ENCODE measurements at places on chromosomes 16 and 17.

- no peak for DNase-seq
Observed at GRCh38 chr17:2191227-2191626, 112.4 kb downstream of the SMG6 start.

GRCh38 chr17:50312308-50312707, 33.6 kb upstream of the XYLT2 start:
- no peak for DNase-seq

DNA sequence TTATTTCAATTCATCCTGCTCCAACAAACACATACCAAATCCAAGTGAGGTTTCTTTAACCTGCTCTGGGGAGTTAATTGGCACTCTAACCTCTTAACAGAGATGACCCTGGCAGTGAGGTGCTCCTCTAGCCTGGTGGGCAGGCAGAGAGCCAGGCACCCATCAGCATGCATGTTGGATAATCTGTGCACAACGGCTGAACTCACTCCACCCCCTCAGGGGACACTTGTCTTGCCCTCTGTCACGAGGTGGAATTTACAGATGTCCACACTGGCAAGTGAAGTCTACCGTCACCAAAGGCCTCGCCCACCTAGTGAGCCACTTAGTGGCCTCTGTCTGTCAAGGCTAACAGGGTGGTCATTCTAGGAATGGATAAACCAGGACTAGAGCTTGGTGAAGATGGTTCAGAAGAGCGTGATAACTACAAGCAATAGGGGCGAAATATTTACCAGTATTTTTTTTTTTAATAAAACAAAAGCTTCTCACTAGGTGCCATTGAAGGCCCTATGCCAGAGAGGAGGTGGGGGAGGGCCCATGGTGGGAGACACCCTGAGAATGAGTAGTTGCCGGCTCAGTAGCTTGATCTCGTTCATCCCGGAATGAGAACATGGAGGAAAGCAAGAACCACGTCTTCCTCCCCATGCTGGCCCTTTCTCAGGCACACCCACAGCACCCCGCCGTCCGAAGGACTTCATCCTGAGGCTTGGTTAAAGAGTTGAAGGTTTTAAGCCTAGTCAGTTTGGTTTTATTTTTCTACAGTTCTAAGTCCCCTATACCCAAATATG, 25.2 kb downstream of the PLD6 start:
- DNase-seq: no peak

DNA sequence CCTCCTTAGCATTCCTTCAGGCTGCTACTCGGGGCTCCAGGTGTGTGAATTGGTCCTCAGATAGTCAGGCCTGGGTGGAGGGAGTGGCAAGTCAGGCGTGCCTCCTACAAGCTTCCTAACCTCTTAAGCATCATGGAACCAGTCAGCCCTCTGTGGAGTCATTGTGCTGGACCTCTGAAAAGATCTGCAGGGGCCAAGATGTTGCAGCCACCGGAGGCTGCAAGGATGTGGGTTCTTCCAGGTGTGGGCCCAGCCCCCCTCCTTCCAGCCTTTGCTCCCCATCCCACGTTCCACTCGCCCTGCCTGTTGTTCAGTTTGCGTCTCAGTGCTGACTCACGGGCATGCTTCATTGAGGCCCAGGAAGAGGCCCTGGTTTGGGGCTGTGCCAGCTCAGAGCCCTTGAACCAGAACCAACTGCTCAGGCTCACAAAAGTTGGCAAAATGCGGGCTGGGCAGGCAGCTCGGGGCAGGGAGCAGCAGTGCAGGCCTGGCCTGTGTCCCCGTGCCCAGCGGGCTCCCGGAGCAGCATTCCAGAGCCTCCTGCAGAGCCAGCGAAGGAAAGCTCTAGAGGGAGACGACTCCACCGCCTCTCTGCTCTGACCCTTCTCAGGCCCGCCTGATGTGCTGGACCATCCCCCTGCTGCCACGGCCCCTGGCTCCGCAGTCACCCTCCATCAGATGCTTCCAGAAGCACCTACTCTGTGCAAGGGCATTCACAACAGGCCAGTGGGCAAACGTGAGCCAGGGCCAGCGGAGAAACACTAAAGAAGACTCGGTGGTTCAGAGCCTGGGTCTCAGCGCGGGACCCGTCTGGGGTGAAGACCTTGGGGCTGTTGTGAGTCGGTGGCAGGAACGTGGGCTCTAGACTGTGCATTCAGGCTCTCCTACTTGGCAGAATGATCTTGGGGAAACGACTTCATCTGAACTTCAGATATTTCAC, 7.5 kb downstream of the LDHD start:
- DNase-seq: peak; percentile 95

- DNase-seq: no peak
Observed at GRCh38 chr17:17771498-17772201, 65.1 kb downstream of the SREBF1 start.

DNA sequence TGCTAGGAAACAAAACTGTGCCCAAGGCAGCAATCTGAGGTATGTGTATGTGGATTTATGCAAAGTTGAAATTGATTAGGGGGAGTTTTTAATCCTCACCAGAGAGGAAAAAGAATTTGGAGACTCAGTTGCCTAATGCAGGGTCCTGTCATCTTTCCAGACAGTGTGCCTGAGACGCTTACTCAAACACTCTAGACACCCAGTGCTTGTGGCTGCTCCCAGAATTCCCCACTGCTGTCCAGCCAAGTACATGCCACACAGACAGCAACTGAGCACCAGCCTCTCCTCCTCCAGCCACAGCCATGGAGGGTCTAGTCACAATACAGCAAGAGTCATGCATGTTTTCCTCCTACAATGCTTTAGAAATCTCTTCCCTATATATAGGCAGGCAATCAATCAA, 118.1 kb downstream of the HIC1 start:
- DNase-seq: no peak

GRCh38 chr16:27816561-27816960, 247.0 kb downstream of the GSG1L start:
- DNase-seq: no peak

DNA sequence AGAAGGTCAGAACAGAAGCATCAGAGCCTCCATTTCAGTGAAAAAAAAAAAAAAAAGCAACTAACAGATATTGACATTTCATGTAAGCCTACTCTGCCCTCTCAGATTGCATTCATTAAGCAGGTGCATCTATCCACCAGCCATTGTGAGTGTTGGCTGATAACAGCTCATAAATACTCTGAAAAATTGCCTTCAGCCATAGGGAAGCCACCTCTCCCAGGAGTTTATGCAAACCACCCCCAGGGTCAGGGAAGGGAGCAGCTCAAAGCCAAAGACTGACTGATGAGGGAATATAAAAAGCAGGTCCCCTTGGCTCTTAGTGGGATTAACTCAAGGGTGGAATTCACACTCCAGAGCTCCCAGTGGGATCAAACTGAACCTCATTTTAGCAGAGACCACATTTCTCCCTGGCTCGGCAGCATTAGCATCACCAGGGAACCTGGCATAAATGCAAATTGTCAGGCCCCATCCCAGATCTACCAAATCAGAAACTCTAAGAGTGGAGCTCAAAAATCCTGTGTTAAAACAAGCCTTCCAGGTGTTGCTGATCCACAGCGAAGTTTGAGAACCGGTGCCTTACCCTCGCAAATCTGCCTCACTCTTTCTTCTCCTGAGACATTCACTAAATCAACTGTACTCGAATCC, 14.2 kb downstream of the APOH start:
- DNase-seq: no peak

DNA sequence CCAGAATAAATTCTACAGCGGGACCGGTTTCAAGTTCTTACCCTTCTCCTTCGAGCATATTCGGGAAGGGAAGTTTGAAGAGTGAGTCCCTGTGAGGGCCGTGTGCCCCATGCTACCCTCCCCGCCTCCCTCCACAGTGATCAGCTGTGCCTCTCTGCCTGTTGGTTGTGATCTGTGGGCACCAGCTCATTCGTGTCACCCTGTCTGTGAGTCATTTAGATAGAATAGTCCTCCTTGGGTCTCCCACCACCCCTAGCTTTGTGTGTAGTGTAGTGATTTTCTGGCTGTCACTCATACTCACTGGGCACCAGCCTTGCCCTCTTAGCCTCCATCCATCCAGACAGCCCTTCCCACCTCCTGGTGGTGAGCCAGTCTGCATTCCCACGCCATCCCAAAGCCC, 15.0 kb upstream of the NAGLU start:
- DNase-seq: no peak

- DNase-seq: peak; percentile 61
Observed at GRCh38 chr16:49050607-49051006, 231.0 kb downstream of the CBLN1 start.

DNA sequence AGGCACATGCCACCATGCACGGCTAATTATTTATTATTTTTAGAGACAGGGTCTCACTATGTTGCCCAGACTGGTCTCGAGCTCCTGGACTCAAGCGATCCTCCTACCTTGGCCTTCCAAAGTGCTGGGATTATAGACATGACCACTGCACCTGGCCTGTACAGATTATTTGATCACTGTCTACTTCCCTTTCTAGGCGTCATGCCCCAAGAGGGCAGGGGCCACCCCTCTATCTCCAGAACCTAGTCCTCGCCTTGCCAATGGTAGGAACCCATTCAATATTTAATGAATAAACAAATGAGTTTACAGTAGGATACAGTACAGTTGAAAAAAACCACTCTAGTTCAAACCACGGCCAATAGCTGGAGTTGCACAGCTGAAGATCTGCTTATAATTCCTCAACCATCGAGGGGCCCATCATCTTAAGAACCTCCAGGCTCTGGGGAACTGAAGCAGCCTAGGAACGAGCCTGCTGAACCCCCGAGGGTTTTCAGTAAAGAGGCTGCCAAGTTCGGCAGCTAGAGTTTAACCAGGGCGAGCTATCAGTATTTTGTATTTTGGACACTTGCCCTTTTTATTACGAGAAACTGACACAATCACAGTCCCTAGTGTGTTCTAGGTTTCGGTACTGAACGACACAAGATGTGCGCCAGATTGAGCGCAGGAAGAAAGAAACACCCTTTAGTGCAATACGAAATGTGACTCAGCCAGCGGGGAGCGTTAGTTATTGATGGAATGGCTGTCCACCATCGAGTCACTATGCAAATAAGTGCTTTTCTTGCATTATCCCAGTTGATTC, 14.6 kb downstream of the ADCY9 start:
- no peak for DNase-seq

- DNase-seq: no peak
Observed at GRCh38 chr17:81102869-81103268, 62.4 kb upstream of the PVALEF start.

- no peak for DNase-seq
Observed at GRCh38 chr16:74020095-74020670, 276.4 kb upstream of the PSMD7 start.

DNA sequence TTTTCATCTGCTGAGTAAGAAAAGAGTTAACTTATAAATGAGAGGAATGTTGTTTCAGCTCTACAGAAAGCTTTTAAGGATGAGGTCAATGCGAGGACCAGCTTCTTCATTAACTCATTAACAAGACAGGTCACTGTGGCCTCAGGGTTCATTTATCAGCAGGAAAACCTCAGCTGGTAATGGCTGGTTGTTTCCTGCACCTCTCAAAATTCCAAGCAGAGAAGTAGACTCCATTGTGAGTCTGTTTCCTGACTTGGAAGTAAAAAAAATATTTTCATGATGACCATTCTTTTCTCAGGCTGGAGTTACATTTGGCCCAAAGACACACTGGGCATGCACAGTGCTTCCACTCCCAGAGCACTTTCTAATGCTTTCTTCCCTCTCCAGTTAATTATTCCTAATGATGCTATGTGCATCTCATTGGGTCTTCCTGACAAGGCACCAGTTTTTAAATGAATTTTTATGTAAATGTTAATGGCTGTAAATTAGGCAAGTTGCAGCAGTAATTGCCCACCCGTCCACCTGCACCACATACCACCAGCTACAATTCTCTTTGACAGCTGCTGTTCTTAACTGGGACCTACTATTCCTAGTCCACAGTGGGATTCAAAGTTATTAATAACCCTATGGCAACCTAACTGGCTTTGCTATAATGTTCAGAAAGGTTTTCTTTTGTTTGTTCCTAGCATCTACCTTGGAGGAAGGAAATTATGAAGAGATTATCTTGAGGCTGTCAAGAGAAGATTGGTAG, 89.5 kb upstream of the BCAR1 start:
- peak; percentile 38 for DNase-seq

GRCh38 chr17:80501741-80502577, 25.6 kb upstream of the NPTX1 start:
- peak; percentile 72 for DNase-seq

DNA sequence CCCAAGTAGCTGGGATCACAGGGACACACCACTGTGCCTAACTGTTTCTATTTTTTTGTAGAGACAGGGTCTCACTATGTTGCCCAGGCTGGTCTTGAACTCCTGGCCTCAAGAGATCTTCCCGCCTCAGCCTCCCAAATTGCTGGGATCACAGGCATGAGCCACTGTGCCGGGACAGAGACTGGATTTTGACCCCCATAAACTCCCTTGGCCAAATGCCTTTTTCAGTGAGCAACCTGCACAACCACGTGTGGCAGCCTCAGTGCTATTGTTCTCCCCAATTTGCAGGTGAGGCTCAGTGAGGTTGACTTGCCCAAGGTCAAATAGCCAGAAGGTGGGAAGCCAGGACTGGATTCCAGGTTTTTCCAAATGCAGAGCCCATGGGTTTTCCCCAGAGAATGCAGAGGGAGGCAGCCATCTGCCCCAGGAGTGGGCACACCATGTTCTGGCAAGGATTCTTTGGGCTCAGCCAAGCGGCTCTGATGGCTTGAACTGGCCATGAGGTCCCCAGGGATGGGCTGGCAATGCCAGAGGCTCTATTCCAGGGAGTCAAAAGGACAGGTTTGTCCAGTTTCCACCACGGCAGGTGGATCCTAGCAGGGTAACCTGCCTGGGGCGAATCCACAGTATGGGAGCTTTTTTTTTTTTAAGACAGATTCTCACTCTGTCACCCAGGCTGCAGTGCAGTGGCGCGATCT, 1.8 kb downstream of the IL27 start:
- no peak for DNase-seq

DNA sequence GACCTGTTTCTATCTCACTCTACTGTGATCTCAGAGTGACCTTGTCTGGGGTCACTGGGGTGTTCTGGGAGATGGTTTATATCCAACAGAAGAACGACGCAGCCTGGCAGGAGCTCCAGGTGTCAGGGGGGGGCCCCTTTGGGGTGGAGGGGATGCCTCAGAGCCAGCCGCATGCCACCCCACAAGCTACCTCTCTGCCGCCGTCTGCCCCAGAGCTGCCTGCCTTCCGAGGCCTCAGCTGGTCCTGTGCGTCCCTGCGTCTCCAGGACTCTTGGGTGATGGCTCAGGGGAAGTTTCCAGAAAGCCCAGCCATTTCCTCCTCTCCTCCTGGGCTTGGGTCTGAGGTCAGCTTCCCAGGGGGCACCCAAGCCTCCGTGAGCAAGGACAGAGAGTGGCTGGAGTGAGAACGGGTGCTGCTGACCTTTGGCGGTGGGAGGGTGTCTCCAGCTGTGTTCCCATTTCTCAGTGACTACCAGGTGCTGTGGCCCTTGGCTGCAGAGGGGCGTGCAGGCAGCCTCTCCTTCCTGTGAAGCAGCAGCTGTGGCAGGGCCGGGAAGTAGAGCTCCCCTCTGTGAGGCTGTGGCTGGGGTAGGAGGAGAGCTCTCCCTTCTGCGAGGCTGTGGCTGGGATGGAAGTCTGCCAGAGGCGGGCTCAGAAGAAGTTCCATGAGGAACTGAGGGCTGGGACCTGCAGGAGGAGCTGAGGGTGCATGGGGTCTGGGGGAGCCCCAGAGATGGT, 19.8 kb downstream of the JPH3 start:
- no peak for DNase-seq

- DNase-seq: no peak
Observed at GRCh38 chr17:51802544-51802943, 356.0 kb downstream of the CA10 start.

GRCh38 chr16:29148131-29148691, 163.4 kb downstream of the LAT start:
- DNase-seq: no peak
